ENCODE measurements at places on chromosomes 1 and 21. TPM values are rescaled to one million over a fixed set of nuclear protein-coding genes. Genes with fewer than 3 reads are reported as not detected.
A peak's percentile ranks its signal among the peaks of the same experiment; 100 is the strongest.

Gene MMP23B
- polyA plus RNA-seq: 3.6 TPM

Gene KIAA0040
- polyA plus RNA-seq: 6.9 TPM

GRCh38 chr1:41481109-41481775 is 3.2 kb downstream of the EDN2 start:
- no peak for DNase-seq

- DNase-seq: no peak
Measured at GRCh38 chr1:9422911-9423505, 116.3 kb upstream of the SLC25A33 start.

- DNase-seq: no peak
Measured at GRCh38 chr1:201038186-201038876, 14.8 kb upstream of the KIF21B start.

Gene CASQ2
- polyA plus RNA-seq: 1.8 TPM

GRCh38 chr1:89149229-89149628 is 23.3 kb upstream of the GBP2 start:
- peak; percentile 76 for DNase-seq

GRCh38 chr1:211606332-211606913 is 27.5 kb upstream of the SLC30A1 start:
- DNase-seq: no peak

DNA sequence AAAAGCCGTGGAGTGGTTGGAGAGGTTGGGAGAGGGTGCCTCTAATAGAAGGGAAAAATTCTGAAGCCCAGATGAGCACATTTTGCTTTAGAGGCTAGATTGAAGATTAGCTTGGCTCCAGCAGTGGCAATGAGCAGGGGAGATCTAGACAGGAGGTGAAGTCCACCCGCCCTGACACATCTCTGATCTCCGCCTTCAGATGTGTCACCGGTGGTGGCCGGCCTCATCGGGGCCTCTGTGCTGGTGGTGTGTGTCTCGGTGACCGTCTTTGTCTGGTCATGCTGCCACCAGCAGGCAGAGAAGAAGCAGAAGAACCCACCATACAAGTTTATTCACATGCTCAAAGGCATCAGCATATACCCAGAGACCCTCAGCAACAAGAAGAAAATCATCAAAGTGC is 8.4 kb downstream of the SYT11 start:
- no peak for DNase-seq

DNA sequence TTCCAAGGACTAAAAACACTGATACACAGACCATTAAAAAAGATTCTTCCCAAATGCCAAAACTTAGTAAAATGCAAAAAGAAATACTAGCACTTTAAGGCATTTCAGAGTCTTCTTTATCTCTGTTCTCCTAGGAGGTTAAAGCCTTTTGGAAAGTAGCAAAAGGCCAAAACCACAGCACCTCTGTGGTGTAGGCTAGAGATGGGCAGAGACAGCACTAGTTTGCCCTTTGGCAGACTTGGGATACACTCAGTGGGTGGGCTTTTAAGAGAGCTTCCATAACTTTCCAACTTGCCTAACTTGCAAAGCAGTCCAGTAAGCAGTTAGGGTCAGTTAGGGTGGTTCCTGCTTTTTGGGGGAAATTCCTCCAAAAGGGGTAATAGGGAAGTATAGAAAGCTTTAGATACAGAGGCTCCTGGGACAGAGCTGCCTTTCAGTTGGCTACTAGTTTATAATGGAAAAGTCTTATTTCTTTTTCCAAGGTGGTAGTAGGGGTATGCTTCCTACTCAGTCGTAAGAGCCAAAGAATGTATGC is 17.9 kb upstream of the PTCH2 start:
- no peak for DNase-seq

Gene SPRR2B
- not detected for polyA plus RNA-seq

DNA sequence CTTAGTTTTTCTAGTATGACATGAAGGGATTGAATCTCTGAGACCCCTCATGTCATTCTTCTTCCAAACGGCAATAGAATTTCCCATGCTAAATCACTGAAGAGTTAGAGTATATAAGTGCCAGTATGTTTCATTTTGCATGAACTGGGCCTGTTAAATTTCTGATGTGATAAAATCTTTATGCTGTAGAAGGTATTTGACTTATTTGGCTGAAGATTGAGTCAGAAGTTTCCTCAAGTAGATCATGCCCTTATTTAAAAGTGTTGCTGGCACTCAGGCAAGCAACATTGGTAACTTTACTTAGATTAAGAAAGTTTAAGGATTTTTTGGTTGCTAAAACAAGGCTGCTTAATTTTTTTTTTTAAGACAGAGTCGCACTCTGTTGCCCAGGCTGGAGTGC is 13.3 kb downstream of the ATF6 start:
- no peak for DNase-seq
